ENCODE measurements at places on chromosomes 2 and 18.

DNA sequence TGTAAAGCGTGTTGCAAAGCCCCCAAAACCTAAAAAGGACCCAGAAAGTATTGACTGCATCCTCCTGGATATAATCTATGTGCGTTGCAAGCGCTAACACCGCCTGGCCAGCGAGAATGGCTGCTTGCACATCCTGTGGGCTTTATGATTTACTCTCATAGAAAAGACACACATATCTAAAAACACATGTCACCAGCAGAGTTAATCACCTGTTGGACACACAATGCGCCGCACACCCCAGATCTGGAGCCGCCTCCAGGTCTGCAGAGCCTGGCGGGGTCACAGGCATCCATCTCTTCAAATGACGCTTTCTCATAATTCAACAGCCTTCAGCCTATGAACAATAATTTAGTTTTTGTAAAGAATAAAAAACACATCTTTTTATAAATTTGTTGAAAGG is 186.5 kb downstream of the RTP5 start:
- DNase-seq = no peak

DNA sequence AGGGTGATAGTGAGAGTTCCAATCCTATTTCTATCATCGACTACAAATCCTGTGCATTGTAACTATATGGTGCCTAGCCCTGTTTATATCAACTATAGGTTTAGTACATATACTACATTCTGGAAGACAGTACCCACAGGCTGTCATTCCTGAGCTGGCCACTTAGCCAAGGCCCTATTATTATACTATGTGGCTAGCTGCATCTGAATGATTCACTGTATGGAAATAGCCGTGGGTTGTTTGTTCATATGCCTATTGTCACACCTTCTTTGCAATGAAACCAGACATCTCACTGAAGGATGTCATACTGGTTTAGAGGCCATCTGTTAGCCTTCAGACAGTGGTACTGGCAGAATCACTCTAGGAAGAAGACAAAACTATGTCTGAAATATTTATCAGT is 62.3 kb upstream of the FSIP2 start:
- DNase-seq = no peak

DNA sequence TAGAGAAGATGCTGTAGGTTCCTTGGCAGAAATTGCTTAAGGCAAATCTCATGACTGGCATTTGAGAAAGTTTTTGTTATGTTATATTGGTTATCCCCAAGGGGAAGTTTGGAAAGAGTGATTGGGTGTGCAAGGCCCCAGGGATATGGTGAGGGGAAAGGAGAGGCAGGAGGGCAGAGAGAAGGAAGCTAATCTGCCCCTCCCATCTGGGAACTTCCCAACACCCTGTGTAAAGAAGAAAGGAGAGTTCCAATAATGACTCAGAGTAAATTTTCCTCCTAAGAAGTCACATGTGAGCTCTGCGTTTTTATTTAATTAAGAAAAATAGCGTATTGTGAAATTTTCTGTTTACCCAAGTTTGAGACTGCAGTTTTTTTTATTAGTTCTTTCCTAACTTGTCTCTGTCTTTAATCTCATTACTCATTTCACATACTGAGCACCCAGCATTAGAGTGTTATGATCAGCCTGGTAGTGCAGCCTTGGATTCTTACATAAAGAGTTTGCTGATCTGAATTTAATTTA is 3.1 kb upstream of the KYNU start:
- no peak for DNase-seq

DNA sequence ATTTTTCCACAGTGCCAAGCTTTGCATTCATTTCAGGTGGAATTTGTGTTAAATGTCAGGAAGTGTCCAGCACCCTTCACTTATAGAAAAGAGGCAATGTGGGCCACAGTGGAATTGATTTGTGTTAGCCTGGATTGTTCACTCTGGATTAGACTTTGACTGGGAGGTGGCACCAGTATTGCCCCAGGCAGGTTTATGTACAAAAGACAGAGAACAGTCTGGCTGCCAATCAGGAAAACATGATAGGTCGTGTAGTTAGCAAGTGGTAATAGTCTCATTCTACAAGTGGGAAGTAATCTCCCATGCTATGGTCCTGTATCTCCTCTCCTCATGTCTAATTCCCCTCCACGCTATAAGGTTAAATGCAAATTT is 45.6 kb downstream of the RAB27B start:
- peak; percentile 24 for DNase-seq

GRCh38 chr2:45833968-45834344 is 182.5 kb downstream of the PRKCE start:
- no peak for DNase-seq

GRCh38 chr2:9424447-9425164 is 1.2 kb downstream of the CPSF3 start:
- DNase-seq = no peak

- no peak for DNase-seq
Observed at GRCh38 chr2:7510353-7510752, 593.1 kb downstream of the RNF144A start.

DNA sequence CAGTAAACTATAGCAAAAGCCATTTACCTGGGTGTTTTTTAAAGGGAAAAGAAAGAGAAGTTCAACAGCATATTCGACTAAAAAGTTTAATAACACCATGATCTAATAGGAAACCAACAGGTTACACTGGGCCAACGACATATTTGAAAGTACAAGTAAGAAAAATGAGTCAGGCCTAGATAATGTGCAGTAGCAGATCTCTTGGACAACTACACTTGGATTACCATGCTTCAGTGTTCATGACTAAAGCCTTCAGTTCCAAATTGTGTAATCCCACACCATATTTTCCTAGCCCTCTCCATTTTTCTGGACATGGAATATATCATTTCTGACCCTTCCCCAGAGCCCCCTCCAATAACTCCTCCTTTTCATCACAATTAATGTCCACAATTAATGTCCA is 39.1 kb upstream of the FIGN start:
- DNase-seq = no peak

DNA sequence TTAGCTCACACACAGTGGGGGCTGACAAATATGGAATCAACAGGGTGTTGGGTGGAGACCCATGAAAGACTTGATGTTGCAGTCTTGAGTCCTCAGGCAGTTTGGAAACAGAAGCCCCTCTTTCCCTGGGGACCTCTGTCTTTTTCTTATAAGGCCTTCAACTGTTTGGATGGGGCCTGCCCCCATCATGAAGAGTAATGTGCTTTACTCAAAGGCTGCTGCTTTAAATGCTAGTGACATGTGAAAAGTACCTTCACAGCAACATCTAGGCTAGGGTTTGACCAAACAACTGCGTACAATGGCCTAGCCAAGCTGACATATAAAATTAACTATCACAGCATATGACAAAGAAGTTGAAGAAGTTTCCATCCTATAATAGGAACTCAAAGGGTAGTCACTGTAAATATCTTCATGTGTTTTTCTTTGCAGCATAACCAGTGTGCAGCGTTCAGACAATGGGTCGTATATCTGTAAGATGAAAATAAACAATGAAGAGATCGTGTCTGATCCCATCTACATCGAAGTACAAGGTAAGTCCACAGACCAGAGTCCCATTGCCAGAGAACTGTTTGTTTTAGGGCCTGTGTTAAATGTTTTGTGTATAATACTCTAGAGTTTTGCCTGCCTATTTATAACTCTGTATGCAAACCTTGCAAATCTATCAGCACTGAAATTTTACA is 46.3 kb downstream of the MERTK start:
- peak; percentile 21 for DNase-seq
